MV-4-11 (cell line): ENCODE measurements at places on chromosomes 4 and X.
A peak's percentile ranks its signal among the peaks of the same experiment; 100 is the strongest.

DNA sequence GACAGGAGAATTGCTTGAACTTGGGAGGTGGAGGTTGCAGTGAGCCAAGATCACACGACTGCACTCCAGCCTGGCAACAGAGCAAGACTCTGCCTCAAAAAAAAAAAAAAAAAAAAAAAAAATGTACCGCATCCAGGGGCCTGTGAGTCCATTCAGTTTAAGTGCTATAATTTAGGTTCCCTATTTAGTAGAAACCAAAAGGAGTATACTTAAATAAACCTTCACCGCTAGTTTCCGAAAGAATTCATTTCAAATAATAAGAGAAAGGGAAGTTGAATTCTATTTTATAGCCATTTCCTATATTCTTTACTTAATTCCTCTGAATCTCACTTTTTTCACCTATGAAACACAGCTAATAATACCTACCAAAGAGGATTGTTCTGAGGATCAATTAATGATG, 20.8 kb upstream of the LRBA start:
- peak; percentile 75 for DNase-seq

- DNase-seq = no peak
Observed at GRCh38 chr4:2848449-2848848, 4.8 kb downstream of the ADD1 start.

- DNase-seq = no peak
Observed at GRCh38 chrX:119374736-119375135, 24.4 kb upstream of the SLC25A43 start.

- no peak for DNase-seq
Observed at GRCh38 chrX:40272776-40273175, 175.0 kb upstream of the BCOR start.

DNA sequence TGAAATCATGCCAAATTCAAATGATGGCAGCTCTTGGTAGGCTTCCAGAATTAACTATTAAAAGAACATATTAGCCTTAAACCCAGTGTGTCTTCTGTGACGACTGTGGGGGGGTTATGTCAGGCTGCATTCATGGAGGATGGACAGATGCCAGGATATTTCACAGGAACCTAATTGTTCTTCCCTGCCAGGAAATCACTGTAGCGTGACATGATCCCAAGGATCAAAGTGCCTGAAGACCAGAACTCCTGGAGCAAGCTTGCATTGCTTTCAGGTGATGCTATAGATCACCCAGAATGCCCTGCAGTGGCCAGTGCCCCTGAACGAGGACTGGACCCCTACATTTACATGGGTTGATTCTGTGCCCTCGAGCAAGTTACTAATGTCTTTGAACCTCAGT, 1093.0 kb upstream of the TENM3 start:
- DNase-seq = no peak

- peak; percentile 40 for DNase-seq
Observed at GRCh38 chr4:183588169-183588675, 70.8 kb downstream of the RWDD4 start.

DNA sequence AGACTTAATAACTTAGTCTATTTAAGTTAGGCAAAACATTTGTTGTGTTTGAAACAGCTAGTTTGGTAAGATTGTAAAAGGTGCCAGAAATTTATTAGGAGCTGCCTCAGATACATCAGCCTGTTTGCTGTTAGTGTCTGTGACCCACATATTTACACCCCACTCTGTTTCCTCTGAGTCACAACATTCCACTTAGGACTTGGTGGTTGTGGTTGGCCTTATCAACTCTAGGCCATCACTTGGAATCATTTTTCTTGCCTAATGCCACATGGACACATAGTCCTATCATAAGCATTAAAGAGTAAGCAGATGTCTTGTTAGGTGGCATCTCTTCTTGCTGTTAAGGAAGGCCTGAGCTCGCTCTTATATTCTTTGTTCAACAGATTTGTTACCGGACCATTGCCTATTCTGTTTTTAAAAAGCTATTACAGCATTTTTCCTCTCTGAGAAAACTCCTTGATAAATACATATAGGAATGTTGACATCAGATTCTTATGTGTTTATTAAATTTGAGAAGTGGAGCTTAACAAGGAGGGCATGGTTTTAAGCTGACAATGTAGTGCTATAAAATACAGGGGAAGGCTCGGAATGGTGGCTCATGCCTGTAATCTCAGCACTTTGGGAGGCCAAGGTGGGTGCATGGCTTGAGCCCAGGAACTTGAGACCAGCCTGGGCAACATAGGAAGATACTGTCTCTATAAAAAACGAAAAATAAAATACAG, 51.2 kb upstream of the PGRMC2 start:
- DNase-seq = no peak

DNA sequence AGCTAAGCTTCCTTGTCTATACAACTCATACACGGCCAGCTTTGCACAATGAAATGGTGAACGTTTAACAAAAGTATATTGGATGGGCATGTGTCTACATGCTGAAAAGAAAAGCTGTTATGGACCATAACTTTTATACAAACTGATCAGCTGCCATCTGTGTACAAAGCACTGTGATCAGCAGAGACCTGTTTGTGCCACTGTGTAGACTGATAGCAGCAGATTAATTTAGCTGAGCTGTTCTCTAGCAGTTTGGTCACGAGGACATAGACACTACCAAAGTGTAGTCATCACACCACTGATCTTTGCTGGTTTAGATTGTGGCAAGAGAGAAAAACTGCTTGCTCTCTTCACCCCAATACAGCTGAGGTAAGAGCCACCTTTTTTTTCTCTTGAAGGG, 124.5 kb downstream of the RAPGEF2 start:
- no peak for DNase-seq

DNA sequence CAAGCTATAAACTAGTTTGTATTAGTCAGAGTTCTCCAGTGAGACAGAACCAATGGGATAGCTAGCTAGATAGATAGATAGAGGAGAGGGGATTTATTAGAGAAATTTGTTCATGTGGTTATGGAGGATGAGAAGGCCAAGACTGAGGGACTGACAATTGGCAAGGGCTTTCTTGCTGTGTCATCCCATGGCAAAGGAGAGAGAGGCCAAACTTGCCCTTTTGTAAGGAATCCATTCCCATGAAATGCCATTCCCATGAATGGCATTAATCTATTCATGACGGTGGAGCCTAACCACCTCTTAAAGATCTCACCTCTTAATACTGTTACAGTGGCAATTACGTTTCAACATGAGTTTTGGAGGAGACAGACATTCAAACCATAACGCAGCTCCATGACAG, 58.1 kb downstream of the LINC00632 start:
- DNase-seq = no peak

DNA sequence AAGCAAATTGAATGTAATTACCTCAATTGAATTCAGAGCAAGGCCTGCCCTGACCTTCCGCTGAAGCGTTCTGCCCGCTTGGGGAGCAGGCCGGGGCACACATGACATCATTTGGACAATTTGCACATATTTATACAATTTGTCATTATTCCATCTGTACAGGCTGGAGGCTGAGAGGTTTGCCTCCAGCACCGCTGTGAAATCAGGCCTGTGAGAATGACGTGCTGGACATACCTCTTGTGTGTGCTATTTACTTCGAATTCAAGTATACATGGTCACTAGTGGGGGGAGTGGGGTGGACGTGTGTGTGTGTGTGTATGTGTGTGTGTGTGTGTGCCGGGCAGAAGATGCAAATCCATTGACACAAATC, 285.6 kb downstream of the SHOX start:
- DNase-seq = no peak

GRCh38 chr4:111283066-111283677, 660.3 kb upstream of the PITX2 start:
- DNase-seq = peak; percentile 17

DNA sequence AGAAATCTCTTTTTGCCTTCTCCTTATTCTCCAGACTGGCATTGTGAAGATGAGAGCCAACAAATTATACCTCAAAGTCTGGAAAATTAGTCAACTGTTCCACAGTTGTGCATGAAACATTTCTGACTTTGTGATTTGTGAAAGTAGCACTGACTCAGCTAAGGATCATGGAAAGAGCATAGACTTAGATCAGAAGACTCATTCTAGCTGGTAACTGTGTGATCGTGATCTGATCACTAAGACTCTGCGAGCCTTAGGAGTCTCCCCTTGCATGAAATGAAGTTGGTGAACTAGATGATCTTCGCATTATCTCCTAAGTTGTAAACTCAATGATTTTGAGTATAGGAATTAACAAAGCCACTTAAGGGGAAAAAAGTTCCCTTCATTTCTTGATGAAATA, 668.1 kb downstream of the RPA4 start:
- no peak for DNase-seq

DNA sequence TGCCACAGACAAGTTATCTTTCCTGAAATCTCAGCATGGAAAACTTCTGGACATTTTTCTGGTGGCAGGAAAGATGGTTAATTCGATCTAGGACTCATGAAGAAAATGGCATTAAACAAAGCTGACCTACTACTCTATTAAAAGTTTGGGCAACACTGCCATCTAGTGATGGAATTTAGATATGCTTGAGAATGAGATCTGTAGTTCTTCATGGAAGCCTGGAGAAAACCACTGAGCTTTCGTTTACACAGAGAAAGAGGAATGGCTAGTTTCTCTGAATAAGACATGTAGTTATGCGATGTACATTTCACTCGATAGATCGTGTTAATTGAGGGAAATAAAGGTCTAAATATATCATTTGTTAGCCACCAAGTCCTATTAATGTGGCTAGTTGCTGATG, 51.7 kb upstream of the CHRDL1 start:
- DNase-seq = peak; percentile 61

- no peak for DNase-seq
Observed at GRCh38 chr4:3070709-3071500, 3.4 kb downstream of the HTT-AS start.

GRCh38 chrX:20664774-20665173, 398.1 kb upstream of the RPS6KA3 start:
- no peak for DNase-seq

GRCh38 chr4:173802662-173803022, 272.6 kb upstream of the HAND2 start:
- no peak for DNase-seq

- DNase-seq = no peak
Observed at GRCh38 chr4:1786544-1787362, 6.3 kb upstream of the FGFR3 start.

DNA sequence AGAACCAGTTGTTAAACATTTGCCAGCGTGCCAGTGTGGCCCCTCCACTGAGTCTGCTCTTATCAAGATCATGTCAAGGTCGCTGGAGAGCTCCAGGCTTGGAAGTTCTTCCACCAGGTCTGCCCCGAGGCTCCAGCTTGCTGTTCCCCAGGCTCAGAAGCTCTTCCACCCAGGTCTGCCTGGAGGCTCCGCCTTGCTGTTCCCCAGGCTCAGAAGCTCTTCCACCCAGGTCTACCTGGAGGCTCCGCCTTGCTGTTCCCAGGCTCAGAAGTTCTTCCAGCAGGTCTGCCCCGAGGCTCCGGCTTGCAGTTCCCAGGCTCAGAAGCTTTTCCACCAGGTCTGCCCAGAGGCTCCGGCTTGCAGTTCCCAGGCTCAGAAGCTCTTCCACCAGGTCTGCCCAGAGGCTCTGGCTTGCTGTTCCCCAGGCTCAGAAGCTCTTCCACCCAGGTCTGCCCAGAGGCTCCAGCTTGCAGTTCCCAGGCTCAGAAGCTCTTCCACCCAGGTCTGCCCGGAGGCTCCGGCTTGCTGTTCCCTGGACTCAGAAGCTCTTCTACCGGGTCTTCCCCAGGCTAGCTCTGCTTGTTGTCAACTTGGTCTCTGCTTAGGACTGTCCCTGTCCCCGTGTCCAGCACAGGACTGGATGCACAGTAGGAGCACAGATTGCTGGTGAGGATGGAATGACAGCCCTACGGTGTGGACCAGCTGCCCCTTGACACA, 54.4 kb downstream of the HMX1 start:
- DNase-seq = no peak

- no peak for DNase-seq
Observed at GRCh38 chr4:170687751-170688150, 598.0 kb upstream of the AADAT start.

DNA sequence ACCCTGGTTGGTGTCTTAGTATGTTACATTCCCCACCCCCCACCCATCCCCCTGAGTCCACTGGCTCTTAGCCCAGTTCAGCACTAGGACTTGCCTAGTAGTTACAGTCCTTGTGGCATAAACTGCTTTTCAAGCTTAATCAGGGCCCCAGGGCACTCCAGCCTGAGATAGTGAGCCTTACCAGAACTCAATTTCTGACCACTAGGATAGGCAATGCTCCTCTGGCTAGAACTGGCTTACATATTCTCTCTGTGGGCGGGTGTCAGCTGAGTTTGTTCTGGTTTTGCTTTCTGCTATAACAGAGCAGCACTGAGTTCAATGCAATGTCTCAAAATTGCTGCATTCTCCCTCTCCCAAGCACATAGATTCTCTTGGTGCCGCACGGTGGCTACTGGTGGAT, 391.4 kb upstream of the DIPK2B start:
- no peak for DNase-seq

DNA sequence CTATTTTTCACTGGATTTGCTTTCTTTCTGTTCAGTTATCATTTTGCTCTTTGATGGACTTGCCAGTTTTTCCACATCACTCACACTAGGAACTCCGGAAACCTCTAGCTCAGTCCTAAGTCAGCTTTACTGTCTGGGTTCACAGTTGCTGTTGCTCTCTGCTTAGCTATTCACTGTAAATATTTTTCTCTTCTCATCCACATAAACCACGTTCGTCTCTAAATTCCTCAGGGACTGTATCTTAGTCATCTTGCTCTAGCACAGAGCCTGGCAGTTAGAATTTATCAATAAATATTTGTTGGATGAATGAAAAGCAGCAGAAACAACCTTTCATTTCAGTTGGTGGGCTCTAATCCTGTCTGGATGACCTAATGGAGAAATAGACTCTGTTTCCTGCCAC, 119.4 kb upstream of the DMD start:
- DNase-seq = no peak

DNA sequence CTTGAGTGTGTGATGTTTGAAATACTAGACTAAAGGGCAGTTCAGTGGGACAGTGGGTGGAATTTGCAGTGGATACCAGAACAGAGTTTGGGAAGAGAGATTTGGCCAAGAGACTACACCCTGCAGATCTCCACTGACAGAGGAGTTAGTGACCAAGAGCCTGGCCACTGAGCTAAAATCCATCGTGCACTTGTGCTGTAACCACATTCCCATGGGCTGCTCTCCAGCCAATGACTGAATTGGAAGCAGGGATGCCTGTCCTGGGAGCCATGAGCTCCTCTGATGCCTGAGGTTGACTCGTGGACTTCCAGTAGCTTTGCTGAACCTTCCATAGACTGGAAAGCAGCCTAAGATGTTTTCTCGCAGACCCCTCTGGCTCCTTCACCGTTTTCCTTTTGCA, 296.1 kb downstream of the TRIML1 start:
- no peak for DNase-seq

DNA sequence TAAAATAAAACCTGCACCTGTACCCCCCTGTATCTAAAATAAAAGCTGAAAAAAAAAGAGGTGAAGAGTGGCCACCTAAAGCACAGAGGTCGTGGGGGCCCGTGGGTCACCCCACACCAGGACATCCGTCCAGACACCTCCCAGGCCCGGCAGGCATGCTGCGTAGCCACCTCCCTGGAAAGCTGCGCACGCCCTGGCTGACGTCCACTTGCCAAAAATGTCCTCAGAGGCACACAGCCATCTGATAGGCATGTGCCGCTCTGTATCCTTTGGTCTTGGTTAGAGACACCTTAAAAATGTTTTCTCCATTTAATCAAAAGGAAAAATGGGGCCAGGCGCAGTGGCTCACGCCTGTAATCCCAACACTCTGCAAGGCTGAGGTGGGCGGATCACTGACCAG, 17.7 kb downstream of the FAM53A start:
- DNase-seq = no peak
